ENCODE measurements at places on chromosomes 6 and 20.

DNA sequence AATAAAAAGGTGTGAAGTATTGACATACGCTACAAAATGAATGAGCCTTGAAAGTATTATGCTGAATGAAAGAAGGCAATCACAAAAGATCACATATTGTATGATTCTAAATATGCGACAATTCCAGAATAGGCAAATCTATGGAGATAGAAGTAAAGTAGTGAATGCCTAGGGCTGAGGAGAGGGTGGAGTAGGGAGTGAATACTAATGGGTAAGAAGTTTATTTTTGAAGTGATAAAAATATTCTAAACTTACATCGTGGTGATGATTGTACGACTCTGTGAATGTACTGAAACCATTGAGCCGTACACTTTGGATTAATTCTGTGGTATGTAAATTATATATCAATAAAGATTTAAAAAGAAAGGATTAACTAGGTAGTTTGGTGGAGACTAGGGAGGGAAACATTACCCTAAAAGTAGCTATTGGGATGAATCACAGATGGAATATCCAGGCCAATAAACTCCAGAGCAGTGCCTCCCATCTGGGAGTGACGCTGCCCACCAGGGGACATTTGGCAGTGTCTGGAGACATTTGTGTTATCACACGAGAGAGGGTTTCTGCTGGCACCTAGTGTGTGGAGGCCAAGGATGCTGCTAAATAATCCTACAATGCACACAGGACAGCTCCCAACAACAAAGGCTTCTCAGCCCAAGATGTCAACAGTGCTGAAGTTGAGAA lies 214.2 kb upstream of the PCSK2 start:
- no peak for DNase-seq

DNA sequence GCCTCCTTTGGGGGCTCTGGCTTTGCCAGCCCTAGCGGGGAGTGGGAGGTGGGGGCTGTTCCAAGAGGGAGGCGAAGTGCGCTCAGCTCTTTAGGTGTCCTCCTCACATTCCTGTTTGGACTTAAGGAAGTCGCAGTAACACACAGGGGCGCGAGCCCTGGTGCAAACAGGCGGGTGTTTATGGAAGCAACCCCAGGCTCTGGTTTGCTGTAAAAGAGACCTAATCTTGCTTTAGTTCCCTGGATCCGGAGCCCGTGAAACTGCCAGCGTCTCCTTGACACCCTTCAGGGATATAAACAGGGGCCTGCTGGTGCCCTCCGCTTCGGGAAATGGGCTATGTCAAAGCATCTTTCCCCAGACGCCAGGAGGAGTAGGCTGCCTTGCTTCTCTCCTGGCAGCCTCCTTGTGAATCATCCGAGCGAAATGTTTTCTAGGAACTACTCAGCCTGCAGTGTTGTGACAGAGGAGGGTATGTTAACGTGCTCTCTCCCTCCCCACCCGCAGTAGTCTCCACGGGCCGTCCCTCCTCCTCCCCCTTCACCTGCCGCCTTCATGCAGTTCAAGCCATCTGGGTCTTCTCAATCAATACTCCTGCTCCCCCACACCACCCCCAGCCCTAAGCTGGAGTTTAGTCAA lies 168.0 kb upstream of the LRFN2 start:
- DNase-seq, result no peak

DNA sequence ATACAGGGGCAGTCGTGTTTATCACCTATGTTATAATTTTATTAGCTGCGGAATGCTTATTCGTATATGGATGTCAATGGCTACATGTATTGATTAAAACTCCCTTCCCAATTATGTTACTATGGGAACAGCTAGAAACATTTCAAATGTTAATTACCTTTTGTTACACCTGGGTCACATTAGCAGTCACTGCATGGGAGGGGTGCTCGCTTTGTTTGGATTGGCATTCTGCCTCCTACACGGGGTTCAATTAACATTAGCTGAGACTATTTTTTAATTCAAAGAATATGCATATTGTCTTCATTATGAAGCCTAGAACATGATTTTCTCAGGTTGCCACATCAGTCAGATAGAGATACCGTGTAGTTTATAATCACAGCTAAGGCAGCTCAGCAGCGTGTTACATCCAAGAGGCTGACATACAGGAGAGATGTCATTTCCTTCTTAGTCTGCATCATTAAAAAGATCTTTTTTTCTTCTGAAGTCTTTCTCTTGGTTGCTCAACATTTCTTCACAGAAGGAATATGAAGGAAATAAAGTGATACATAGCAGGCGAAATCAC lies 76.2 kb upstream of the RPS6KA2 start:
- no peak for DNase-seq

- no peak for DNase-seq
Observed at GRCh38 chr6:1023229-1023628, 288.7 kb upstream of the FOXQ1 start.

GRCh38 chr6:132734694-132735236 lies 20.9 kb upstream of the VNN1 start:
- no peak for DNase-seq

GRCh38 chr20:42336576-42336975 lies 718.4 kb upstream of the CHD6 start:
- no peak for DNase-seq

- DNase-seq, result no peak
Observed at GRCh38 chr6:126753606-126754005, 364.9 kb upstream of the RSPO3 start.

DNA sequence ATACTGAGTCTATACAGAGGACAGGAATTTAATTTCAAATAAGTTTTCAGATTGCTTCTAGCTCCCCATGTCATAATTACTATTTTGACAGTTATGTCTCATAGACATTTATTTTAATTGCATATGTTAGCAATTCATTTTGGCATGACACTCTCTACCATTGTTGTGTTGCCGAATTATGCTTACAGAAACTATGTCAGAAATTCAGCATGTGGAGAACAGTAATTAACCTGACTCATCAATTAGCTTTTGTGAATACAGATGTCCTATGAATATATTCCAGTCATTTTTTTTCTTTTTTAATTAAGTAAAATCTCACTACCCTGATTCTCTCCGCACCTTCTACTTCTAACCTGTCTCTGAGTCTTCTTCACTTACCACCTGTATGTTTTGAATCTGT lies 105.1 kb downstream of the NKAIN2 start:
- DNase-seq, result no peak

DNA sequence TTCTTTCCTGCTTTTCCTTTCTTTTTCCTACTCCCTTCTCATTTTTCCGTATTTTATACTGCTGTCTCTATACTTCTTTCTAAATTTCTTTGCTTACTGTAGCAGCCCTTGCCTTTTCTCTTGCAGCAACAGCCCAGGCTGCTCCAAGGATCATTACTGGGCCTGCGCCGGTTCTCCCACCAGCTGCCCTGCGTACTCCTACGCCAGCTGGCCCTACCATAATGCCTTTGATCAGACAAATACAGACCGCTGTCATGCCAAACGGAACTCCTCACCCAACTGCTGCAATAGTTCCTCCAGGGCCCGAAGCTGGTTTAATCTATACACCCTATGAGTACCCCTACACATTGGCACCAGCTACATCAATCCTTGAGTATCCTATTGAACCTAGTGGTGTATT lies 148.8 kb downstream of the QKI start:
- no peak for DNase-seq

GRCh38 chr6:102766963-102767362 lies 1373.5 kb downstream of the GRIK2 start:
- DNase-seq, result no peak

GRCh38 chr20:6007094-6007528 lies 46.7 kb downstream of the LRRN4 start:
- DNase-seq, result no peak

- no peak for DNase-seq
Observed at GRCh38 chr20:8007490-8007889, 12.1 kb downstream of the TMX4 start.

DNA sequence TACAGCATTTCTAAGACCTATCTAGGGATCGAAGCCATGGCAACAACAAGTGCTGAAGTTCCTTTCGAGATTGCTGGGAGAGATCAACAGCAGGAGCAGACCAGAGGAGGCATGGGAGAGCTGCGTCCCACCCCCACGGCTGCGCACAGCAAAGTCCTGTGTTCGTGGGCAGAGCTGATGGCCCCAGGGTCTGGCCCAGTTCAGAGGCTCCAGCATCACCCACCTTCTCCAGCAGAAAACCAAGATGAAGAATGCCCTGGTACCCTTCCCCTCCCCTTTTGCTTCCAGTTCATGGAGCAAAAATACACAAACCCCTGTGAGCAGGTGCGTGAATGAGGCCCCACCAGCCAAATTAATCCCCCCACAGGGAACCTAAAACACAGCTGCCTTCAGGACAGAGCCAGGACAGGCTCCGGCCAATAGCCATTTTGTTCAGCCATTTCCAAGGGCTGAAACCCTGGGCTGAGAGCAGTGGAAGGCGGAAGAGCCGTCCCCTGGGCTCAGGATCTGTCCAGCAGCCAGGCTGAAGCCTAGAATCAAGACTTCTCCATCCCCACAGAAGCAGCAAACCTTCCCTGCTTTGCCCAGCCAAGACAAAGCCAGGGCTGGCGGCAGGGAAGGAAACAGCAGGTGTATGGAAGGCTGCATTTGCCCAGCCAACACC lies 102.8 kb downstream of the PREX1 start:
- no peak for DNase-seq

DNA sequence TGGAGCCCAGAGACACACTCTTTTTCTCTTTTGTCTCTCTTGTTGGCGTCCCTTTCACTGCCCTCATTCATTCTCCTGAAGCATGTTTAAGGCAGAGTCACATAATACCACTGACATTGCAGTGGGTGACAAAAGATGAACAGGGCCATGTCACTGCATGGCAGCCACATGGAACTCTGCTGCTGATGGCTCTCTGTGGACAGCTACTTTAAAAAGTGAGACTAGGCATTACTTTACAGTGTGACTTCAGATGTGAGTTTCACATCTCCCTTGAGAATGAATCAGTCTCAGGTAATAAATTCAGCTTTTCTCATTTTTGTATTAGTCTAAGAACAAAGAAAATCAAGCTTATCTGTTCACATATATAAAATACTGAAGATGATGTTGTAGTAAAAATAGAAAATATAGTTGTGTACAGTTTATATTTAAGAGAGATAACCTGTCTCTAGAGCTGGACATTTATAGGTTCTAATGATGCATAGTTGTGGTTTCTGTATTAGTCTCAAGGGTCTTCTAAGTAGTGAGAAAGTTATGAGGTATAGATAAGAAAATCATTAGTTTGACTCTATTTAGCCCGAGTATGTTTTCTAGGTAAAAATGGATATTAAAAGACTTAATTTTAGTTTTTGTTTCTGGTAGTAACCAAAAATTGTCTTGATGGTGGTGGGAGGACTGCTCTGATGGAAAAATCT lies 6.1 kb downstream of the MRS2 start:
- DNase-seq, result no peak

GRCh38 chr6:160387916-160388643 lies 39.9 kb downstream of the SLC22A3 start:
- no peak for DNase-seq

DNA sequence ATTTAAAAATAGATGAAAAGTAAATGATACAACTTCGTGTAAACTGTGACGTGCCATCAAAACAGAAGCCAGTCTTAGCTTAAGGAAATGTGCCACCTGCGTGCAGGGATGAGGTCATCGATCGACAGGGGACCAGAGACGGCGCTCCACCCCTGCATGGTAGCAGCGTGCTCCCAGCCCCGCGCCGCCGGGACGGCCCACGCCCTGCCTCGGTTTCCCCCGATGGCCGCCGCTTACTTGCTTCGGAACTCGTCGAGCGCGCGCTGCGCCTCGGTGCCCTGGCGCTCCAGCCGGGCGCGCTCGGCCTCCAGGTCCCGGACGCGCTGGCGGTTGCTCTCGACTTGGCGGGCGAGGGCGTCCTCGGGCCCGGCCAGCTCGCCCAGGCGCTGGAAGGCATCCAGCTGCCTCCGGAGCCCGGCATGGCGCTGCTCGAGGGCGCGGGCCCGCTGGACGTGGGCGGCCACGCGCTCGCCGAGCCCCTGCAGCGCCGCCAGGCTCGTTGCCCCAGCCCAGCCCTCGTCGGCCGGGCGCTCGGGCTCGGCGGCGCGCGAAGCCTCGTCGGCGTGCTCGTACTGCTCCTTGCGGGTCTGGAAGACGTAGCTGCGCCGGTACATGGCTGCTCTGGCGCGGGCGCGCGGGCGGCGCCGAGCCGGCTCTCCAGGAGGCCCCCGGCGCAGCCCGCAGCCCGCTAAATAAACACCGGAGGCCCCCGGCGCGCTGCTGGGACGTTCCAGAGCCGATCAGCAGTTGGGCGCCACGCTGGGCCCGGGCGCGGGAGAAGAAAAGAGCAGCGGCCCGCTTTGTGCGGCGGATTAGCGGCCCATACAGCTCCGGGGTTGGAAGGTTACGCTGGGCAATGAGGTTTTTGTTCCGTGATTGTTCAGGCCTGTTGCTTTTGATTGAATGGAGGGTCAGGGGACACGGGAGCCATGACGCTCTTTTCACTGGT lies at the start of gene BFSP1:
Gene BFSP1, minus strand, starts transcription at position 664 of the 949 bp plus-strand sequence. Its CDS starts 50 bp downstream, at position 614.
- peak; percentile 45 for DNase-seq

GRCh38 chr6:147643341-147644200 lies 135.1 kb downstream of the SAMD5 start:
- DNase-seq, result no peak

DNA sequence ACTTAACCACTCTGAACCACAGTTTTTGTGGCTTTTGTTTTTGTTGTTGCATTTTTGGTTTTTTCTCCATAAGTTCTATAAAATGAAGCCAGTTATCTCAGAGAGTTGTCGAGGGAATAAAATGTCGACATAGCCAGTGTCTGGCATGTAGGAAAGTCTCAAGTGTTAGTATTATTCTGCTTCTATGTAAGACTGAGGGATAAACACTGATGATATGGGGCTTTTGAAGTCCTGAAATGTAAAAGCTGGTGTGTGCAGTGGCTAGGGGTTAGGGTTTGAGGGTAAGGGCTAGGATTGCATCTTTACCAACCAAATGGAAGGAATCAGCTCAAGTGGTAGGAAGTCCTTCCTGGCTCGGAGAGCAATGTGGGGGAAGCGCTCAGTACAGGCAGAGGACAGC lies 59.2 kb downstream of the DAAM2 start:
- DNase-seq, result no peak

GRCh38 chr6:11329726-11330412 lies 97.4 kb upstream of the NEDD9 start:
- DNase-seq, result no peak

DNA sequence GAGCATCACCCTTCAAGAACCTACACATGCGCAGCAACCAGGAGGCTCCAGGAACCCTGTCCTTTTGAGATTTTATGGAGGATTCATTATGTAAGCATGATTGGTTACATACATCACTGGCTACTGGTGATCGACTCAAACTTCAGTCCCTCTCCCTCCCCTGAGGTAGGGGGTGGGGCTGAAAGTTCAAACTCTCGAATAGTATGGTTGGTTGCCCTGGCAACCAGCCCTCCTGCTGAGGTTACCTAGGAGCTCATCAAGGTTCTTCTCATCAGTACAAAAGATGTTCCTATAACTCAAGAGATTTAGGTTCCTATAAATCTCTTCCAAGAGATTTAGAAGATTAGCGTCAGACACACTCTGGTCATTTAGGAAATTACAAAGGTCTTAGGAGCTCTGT lies 21.9 kb upstream of the ZSCAN9 start:
- DNase-seq, result no peak
